BE2C (cell line): ENCODE measurements at places on chromosomes 3 and 15.
A peak's percentile ranks its signal among the peaks of the same experiment; 100 is the strongest.

DNA sequence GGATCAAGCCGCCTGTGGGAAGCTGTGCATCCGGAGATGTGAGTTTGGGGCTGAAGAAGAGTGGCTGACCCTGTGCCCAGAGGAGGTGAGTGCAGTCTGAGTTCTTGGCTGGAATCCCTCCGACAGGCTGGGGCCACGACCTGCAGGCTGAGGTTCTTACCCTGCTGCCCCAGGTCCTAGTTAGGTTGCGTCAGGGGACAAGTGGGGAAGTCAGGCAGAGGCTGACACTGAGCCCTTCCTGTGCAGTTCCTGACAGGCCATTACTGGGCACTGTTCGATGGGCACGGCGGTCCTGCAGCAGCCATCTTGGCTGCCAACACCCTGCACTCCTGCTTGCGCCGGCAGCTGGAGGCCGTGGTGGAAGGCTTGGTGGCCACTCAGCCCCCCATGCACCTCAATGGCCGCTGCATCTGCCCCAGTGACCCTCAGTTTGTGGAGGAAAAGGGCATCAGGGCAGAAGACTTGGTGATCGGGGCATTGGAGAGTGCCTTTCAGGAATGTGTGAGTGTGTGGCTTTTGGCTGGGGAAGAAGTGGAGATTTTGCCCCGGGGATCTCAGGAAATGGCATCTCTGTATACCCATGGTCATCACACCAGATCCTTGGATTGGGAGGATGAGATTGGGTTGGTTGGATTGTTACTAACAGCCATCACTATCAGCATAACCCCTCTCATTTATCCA, 1.3 kb downstream of the PPM1M start:
- no peak for DNase-seq

- no peak for DNase-seq
Measured at GRCh38 chr3:144270100-144270499, 298.5 kb downstream of the DIPK2A start.

GRCh38 chr3:188749010-188749617, 422.7 kb upstream of the TPRG1 start:
- DNase-seq, result peak; percentile 40

DNA sequence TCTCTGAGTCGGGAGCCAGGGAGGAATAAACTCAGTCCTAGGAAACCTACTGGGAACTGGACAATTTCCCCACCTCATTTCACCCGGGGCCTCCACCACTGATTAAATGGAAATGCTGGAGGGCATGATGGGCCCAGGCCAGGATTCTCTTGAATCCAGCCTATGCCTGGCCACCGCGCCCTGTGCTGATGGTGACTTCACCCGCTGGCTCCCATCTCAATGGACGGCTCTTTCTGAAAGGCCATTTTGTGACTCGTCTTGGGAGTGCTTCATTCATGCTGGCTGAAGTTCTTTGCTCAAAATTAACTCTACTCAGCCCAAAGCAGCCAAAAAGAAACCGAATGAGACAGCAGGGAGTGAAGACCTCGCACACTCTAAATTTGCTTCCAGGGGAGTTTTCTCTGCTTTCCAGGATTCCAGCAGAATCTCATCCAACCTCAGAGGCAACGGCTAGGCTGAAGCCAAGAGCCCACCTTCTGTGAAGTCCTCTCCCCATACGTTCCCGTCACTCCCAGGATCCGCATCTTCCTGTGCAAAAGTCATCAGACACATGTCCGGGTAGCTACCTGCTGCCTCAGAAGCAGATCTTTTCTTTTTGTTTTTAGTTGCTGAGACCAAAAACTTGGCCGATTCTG, 266.0 kb upstream of the ICE2 start:
- no peak for DNase-seq

- DNase-seq, result peak; percentile 53
Measured at GRCh38 chr15:74901612-74902063, 5.0 kb downstream of the FAM219B start.

DNA sequence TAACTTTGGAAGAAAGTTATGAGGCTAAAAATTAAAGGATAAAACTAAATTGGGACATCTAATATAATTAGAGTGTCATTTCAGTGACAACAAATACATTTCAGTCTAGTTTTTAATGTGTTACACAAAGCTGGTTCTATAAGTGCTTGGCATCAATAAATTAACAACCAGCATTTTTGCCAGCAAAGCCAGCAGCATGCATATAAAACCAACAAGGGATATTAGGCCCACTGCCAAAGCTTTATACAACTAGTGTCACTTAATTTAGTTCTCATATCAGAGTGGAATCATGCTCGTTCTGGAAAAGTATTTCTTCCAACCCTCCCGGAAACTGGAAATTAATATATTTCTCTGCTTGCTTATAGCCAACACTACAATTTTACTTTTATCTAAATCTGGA, 88.8 kb downstream of the THBS1 start:
- no peak for DNase-seq

GRCh38 chr3:14458434-14459275, 56.2 kb downstream of the SLC6A6 start:
- DNase-seq, result no peak

- peak; percentile 65 for DNase-seq
Measured at GRCh38 chr15:70504299-70504951, 258.9 kb downstream of the UACA start.

DNA sequence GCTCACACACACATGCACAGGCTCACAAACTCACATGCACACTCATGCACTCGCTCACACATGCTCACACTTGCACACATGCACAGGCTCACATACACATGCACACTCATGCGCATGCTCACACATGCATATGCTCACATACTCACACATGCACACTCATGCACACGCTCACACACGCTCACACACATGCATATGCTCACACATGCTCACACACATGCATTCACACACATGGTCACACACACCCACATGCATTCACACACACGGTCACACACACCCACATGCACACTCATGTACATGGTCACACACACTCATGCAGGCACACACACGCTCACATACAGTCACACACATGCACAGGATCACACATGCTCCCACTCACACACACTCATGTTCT, 132.8 kb upstream of the SMAD3 start:
- DNase-seq, result no peak
